ENCODE measurements at places on chromosomes 7 and 10.

- no peak for DNase-seq
Observed at GRCh38 chr7:105748701-105749100, 127.7 kb downstream of the ATXN7L1 start.

GRCh38 chr10:96453856-96454583, 59.7 kb downstream of the TLL2 start:
- no peak for DNase-seq

DNA sequence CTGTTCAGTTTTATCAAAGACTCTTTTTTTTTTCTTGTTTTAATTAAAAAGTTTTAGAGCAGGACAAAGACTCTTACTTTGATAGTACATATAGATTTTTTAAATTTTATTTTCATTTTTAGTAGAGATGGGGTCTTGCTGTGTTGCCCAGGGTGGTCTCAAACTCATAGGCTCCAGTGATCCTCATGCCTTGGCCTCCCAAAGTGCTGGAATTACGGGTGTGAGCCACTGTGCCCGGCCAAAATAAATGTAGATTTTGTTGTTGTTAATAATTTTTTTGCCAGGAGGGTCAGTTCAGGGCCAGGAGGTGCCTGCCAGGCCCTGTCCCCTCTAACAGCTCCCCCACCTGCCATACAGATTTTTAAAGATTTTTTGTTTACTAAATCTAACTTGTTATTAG, 17.0 kb downstream of the DENND10 start:
- no peak for DNase-seq

DNA sequence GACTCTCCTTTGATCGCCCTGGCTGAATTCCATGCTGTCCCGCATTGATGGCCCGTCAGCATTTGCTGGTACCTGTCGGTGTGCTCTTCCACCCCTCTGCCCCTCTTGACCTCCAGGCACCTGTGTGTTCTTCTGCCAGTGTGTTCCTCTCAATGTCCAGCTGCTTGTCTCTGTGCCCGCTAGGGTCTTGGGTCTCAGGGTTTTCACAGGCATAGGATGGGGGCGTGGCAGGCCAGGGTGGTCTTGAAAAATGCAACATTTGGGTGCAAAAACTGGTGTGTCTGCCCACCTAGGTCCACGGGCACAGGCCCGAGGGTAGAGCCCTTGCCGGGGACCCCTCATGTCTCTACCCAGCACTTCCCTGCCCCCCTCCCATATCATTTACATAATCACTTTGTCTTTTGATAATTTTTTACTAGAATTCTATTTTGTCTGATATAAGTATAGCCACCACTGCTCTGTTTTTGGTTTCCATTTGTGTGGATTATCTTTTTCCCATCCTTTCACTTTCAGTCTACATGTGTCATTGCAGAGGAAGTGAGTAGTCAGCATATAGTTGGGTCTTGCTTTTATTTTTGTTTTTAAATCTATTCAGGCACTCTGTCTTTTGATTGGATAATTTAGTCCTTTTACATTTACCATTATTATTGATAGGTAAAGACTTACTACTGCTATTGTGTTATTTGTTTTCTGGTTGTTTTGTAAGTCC, 46.6 kb upstream of the ADRA2A start:
- no peak for DNase-seq

- DNase-seq: no peak
Observed at GRCh38 chr7:44971902-44972441, 6.8 kb downstream of the MYO1G start.
